T-helper 17 cell (primary cell): ENCODE measurements at places on chromosomes 7 and 10. TPM values are rescaled to one million over a fixed set of nuclear protein-coding genes. Genes with fewer than 3 reads are reported as not detected.

STRIP2 gene
- 0.67 TPM for total RNA-seq

- peaks cover 4% of the 10 kb centered on the region for H3K36me3 ChIP-seq
- no peak for DNase-seq
- H3K27ac ChIP-seq, result no peak overlapping the region
- peaks cover 5% of the 10 kb centered on the region for H3K4me1 ChIP-seq
- H3K4me3 ChIP-seq, result no peak overlapping the region
Measured at GRCh38 chr7:28953633-28954032, 4.5 kb downstream of the TRIL start.

GRCh38 chr10:74024600-74024999 is 26.7 kb downstream of the VCL start:
- H3K27me3 ChIP-seq, result no peaks in the 10 kb centered on the region
- H3K36me3 ChIP-seq, result no peaks in the 10 kb centered on the region
- no peak for DNase-seq

TAC1 gene
- not detected for total RNA-seq

BMPER gene
- not detected for total RNA-seq

DNA sequence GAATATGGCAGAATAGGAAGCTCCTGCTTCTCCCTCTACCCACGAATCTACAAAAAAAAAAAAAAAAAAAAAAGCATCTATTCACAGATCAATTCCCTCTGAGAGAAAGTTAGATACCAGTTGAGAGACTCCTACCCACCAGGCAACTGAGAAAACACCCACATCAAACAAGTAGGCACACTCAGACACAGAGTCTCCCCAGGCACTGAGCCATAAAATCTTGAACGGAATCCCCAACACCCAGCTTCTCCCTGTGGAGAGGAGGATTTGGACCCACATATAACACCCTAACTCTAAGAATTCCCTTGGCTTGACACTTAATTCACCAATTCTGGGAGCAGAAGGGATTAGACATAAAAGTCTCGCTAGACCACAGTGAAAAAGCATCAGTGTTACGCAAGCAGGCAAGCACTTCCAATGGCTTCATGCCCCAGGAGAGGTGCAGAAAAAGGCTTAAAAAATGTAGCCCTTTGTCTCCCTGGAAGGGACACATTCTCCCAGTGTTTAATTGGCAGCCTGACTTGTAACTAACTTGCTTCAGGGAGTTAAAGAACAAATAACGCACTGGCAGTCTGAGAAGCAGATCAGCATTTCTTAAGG is 192.2 kb downstream of the ELAPOR2 start:
- H3K36me3 ChIP-seq, result no peaks in the 10 kb centered on the region
- no peak for DNase-seq
- no peaks in the 10 kb centered on the region for H3K4me1 ChIP-seq
- H3K27ac ChIP-seq, result no peak overlapping the region
- H3K4me3 ChIP-seq, result no peak overlapping the region

CHAT gene
- total RNA-seq, result not detected

DNA sequence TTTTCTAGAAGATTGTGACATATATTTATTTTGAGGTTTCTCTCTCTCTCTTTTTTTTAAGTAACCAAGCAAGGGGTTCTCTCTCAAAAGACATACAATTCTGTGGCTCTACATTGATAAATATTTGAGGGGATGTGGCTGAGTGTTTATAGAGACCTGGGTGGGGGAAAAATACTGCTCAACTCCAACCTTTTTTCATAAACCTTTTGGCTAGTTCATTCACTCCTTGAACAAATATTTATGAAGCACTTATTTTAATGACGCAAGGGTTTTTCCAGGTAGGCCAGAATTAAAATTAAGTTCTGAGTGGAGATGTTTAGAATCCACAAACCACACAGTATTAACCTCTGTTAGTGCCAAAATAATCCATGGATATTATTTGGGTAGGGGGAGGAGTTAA is 100.2 kb downstream of the PTPRE start:
- no peak overlapping the region for H3K4me3 ChIP-seq
- no peak for DNase-seq
- no peaks in the 10 kb centered on the region for H3K36me3 ChIP-seq
- peaks cover 57% of the 10 kb centered on the region for H3K27me3 ChIP-seq
- peaks cover 7% of the 10 kb centered on the region for H3K4me1 ChIP-seq

- DNase-seq, result no peak
- no peaks in the 10 kb centered on the region for H3K27me3 ChIP-seq
- no peak overlapping the region for H3K27ac ChIP-seq
- H3K36me3 ChIP-seq, result peaks cover 4% of the 10 kb centered on the region
- peaks cover 9% of the 10 kb centered on the region for H3K4me1 ChIP-seq
Measured at GRCh38 chr7:129376778-129377700, 57.2 kb upstream of the STRIP2 start.

- DNase-seq, result no peak
- peaks cover 3% of the 10 kb centered on the region for H3K27me3 ChIP-seq
- H3K4me1 ChIP-seq, result peaks cover 13% of the 10 kb centered on the region
- H3K36me3 ChIP-seq, result peaks cover 5% of the 10 kb centered on the region
- no peak overlapping the region for H3K27ac ChIP-seq
Measured at GRCh38 chr7:92402920-92403759, 44.1 kb upstream of the GATAD1 start.

DNA sequence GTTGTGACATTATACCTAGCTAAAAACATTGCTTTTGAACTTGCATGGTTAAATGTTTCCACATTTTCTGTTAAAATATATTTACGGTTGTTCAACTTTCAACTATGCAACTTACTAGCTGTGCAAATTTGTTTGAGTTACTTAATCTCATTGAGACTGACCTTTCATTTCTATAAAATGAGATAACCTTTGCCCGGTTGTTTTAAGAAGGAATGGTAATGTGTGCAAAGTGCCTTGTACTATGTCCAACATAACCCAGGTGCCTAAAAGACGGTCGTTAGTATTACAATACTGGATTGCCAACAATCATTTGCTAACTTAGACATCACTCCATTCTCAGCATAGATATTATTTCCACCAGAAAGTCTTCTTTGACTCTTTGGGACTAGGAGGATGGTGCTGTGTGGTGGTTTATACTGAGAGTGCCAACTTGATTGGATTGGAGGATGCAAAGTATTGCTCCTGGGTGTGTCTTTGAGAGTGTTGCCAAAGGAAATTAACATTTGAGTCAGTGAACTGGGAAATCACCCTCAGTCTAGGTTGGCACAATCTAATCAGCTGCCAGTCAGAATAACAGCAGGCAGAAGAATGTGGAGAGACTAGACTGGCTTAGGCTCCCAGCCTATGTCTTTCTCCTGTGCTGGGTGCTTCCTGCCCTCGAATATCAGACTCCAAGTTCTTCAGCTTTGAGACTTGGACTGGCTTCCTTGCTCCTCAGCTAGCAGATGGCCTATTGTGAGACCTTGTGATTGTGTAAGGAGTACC is 85.2 kb upstream of the PDSS1 start:
- H3K4me3 ChIP-seq, result no peak overlapping the region
- H3K27me3 ChIP-seq, result peaks cover 36% of the 10 kb centered on the region
- no peak overlapping the region for H3K27ac ChIP-seq
- H3K36me3 ChIP-seq, result peaks cover 3% of the 10 kb centered on the region
- no peaks in the 10 kb centered on the region for H3K4me1 ChIP-seq
- no peak for DNase-seq

GRCh38 chr7:151115121-151115835 is 29.0 kb downstream of the AGAP3 start:
- DNase-seq, result no peak
- peaks cover 19% of the 10 kb centered on the region for H3K4me1 ChIP-seq
- no peaks in the 10 kb centered on the region for H3K27me3 ChIP-seq
- H3K4me3 ChIP-seq, result peak overlapping the region; percentile 82

DNA sequence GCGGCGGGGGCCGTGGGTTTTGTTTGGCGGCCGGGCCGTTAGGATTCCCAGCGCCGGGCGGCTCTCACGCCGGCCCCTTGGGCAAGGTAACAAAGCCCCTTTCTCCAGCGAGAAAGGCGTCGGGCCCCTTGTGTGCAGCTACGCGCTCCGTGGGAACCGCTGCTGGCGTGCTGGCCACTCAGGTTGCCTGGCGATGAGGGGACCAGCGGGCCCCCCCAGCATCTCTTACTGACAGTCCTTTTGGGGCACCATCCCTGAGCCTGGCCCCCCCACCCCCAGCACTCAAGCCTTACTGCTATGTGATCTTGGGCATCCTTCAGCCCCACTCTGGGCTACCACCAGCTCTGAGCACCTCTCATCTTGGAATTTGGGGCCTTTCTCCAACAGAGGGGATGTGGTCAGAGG is 1.8 kb downstream of the LFNG start:
- no peaks in the 10 kb centered on the region for H3K27me3 ChIP-seq
- no peak for DNase-seq
- peaks cover 29% of the 10 kb centered on the region for H3K4me1 ChIP-seq
- peaks cover 7% of the 10 kb centered on the region for H3K36me3 ChIP-seq
- peak overlapping the region; percentile 96 for H3K4me3 ChIP-seq

GRCh38 chr7:35258868-35259522 is 5.1 kb upstream of the TBX20 start:
- peaks cover 84% of the 10 kb centered on the region for H3K27me3 ChIP-seq
- no peaks in the 10 kb centered on the region for H3K4me1 ChIP-seq
- peaks cover 3% of the 10 kb centered on the region for H3K36me3 ChIP-seq
- H3K27ac ChIP-seq, result peak overlapping the region; percentile 14
- no peak for DNase-seq

SIRT1 gene
- total RNA-seq, result 56.4 TPM

GRCh38 chr7:162632-163297 is 29.6 kb upstream of the FAM20C start:
- no peak for DNase-seq
- H3K4me1 ChIP-seq, result no peaks in the 10 kb centered on the region
- H3K27ac ChIP-seq, result no peak overlapping the region
- H3K36me3 ChIP-seq, result no peaks in the 10 kb centered on the region

GRCh38 chr7:114631249-114631822 is 216.7 kb downstream of the FOXP2 start:
- H3K27ac ChIP-seq, result no peak overlapping the region
- peaks cover 3% of the 10 kb centered on the region for H3K4me1 ChIP-seq
- no peak overlapping the region for H3K4me3 ChIP-seq
- no peaks in the 10 kb centered on the region for H3K36me3 ChIP-seq
- DNase-seq, result no peak

- no peak overlapping the region for H3K4me3 ChIP-seq
- no peaks in the 10 kb centered on the region for H3K36me3 ChIP-seq
- H3K4me1 ChIP-seq, result peaks cover 6% of the 10 kb centered on the region
- peak overlapping the region; percentile 24 for H3K27ac ChIP-seq
- no peaks in the 10 kb centered on the region for H3K27me3 ChIP-seq
Measured at GRCh38 chr7:99719996-99720769, 14.8 kb downstream of the CYP3A7 start.

GRCh38 chr10:122780391-122780790 is 65.3 kb downstream of the CUZD1 start:
- no peak for DNase-seq
- H3K27ac ChIP-seq, result no peak overlapping the region
- no peaks in the 10 kb centered on the region for H3K4me1 ChIP-seq
- H3K36me3 ChIP-seq, result no peaks in the 10 kb centered on the region

MOGAT3 gene
- total RNA-seq, result not detected

TUBB8 gene
- not detected for total RNA-seq

GRCh38 chr7:43664681-43665080 is 64.6 kb downstream of the COA1 start:
- no peaks in the 10 kb centered on the region for H3K27me3 ChIP-seq
- no peak overlapping the region for H3K4me3 ChIP-seq
- H3K4me1 ChIP-seq, result peaks cover 38% of the 10 kb centered on the region
- peak overlapping the region; percentile 3 for H3K27ac ChIP-seq
- no peak for DNase-seq

- peaks cover 2% of the 10 kb centered on the region for H3K4me1 ChIP-seq
- no peaks in the 10 kb centered on the region for H3K27me3 ChIP-seq
- no peaks in the 10 kb centered on the region for H3K36me3 ChIP-seq
- no peak for DNase-seq
- H3K4me3 ChIP-seq, result no peak overlapping the region
Measured at GRCh38 chr7:133778472-133778871, 348.7 kb upstream of the LRGUK start.

- H3K27ac ChIP-seq, result peak overlapping the region; percentile 19
- no peaks in the 10 kb centered on the region for H3K4me1 ChIP-seq
- H3K4me3 ChIP-seq, result no peak overlapping the region
Measured at GRCh38 chr10:122189185-122189584, 81.9 kb upstream of the BTBD16 start.

DNA sequence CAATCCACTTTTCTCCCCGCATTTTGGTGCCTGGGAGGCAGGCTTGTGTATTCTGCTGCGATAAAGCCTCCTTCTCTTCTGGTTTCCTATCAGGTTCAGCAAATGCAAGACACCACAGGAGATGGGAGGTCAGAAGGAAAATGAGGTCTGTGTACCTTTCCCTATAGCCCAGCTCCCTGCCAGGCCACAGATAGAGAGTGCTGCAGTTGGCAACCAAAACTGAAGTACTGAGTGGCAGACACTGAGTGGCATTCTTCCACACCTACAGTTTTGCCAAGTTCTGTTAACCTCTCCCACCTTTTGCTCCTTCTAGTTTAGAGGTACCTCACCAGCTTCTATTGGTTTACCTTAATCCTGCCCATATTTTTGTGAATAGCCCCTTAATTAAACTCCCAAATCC is 948.4 kb downstream of the SORCS1 start:
- no peak overlapping the region for H3K4me3 ChIP-seq
- H3K27ac ChIP-seq, result no peak overlapping the region
- H3K4me1 ChIP-seq, result no peaks in the 10 kb centered on the region
- no peaks in the 10 kb centered on the region for H3K36me3 ChIP-seq
- DNase-seq, result no peak

VWDE gene
- total RNA-seq, result 5.8 TPM

GRCh38 chr10:11560076-11560709 is 51.3 kb downstream of the USP6NL start:
- peaks cover 12% of the 10 kb centered on the region for H3K27me3 ChIP-seq
- H3K4me1 ChIP-seq, result peaks cover 2% of the 10 kb centered on the region
- no peak for DNase-seq
